Chondrocyte (in vitro differentiated cells): ENCODE measurements at places on chromosomes 5 and 9.

GRCh38 chr5:53095931-53096525, 13.5 kb downstream of the MOCS2 start:
- no peak for DNase-seq

- DNase-seq: no peak
Observed at GRCh38 chr5:148641735-148642134, 12.6 kb downstream of the HTR4 start.

DNA sequence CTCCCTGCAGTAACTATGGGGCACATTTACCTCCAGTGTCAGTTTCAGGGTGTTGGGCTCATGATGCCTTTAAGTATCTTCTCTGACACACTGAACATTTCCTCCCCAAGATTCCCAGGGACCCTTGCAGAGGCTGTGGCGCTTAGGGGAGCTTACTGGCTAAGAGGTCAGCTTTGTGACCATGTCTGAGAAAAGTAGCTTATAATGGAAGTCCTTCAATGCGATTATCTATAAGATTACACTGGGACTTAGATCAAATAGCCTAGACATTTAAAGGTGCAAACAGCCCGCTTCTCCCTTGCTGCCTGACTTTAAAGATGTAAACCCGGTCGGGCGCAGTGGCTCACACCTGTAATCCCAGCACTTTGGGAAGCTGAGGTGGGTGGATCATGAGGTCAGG, 25.4 kb downstream of the FABP6 start:
- DNase-seq: no peak

DNA sequence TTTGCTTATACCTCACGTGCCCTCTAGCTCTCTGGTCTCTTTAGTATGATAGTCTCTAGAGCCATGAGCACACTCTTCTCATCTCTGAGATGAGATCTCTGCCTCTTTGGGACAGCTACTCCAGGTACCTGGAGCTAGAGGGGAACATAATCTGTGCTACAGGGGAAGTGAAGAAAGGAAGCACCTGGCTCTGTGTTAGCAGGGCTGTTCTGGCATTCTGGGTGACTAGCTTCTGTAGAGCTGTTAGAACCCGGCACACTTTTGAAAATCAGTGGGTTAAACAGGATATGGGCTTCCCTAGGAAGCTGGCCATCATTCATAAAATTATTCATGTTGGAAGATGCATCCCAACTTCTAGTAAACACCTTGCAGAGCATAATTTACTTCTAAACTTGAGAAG, 224.8 kb downstream of the MCTP1 start:
- DNase-seq: no peak

DNA sequence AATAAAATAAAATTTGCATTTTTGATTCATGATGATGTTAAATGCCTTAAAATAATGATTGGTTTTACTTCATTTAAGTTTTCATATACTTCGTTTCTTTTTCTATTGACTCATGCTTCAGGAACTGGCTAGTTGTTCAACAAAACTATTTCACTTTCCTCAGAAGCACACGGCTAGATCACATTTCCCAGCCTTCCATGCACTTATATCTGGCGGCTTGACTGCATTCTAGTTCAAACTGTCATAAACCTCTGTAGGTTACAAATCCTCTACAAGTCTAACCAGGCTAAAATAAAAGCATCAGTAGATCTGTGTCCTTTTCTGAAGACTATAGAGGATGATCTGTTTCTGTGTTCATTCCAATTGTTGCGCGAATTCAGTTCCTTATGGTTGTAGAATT, 46.3 kb upstream of the CNTLN start:
- DNase-seq: no peak

DNA sequence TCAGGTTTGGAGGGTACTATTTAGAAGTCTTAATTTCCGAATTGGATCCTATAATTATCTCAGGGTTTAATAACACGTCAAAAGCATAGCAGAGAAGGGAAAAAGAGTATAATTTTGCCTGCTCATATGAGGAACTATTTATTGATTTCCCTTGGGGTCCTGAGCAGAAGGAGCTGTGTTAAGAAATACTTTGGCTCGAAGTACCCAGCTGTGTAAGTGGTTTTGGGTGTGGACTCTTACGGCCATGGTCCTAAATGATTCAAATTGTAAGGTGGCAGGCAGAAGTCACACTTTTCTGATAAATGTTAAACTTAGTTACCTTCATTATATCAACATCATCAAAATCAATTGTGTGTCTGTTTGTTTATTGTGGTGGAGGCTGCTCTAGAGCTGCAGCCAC, 190.4 kb downstream of the MTRR start:
- DNase-seq: no peak

- DNase-seq: no peak
Observed at GRCh38 chr5:135504376-135504775, 31.4 kb downstream of the NEUROG1 start.

DNA sequence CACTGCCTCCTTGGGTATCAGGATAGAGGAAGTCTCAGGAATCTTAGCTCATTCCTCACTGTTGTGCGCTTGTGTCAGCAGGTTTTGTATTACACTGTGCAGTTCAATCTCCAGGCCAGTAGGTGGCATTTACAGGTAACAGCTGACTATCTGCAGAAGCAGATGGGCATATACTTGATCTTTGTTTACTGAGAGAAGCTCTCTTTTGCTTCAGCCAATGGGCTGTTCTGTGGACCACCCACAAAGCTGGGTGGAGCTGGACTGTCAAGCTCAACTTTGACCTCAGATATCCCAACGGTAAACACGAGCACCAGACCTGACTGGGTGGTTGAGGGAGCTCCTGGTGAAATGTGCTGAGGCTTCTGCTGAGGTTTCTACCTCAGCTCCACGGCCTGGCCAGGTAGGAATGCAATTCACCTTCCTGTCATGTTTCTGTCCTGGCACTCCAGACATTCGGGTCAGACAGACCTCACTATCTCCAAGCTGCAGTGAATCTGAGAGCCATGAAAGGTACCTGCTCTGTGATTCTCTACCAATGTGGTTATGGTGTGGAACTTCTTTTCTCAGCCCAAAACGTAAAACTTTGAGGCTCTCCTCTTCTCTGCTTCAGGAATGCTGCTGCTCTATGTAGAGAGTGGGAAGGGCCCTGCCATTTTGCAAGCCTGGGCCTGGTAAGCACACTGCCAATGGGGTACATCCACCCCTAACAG, 167.9 kb upstream of the ACTBL2 start:
- DNase-seq: no peak

DNA sequence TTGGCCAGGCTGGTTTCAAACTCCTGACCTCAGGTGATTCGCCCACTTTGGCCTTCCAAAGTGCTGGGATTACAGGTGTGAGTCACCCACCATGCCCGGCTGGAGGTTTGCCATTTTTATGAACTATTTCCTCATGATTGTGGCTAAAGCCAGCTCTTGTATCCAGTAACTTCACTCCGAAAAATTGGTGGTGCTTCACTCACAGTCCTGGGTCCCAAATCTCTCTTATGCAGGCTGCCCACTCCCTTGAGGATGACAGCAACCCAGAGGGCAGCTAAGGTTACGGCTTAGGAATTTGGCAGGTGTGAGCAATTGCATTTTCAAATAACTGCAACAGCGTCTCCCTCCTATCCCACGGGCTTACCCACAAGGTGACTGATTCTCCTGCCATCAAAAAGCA, 23.4 kb upstream of the FUBP3 start:
- DNase-seq: no peak

DNA sequence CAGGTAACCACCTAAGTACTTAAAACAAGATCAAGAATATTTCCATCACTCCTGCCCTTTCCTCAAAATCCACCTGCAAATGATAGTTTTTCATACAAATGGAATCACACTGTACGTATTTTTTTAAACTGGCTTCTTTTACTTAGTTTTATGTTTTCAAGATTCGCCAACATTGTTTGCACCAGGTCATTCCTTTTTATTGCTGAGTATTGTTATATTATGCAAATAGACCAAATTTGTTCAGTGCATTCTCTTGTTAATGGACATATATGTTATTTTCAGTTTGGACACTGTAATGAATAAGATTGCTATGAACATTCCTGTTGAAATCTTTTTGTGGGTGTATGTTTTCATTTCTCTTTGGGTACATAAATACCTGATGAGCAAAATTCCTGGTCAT, 8.3 kb upstream of the ANKRD31 start:
- no peak for DNase-seq

GRCh38 chr5:19987612-19988361, at the start of gene CDH18:
Gene CDH18 (minus strand): TSS chr5:19988200. CDS start chr5:19838986, 149,214 bp downstream.
- DNase-seq: peak; percentile 65

GRCh38 chr9:120974181-120974580, 47.6 kb upstream of the TRAF1 start:
- DNase-seq: no peak

- no peak for DNase-seq
Observed at GRCh38 chr9:98378206-98378780, 122.8 kb upstream of the TBC1D2 start.

DNA sequence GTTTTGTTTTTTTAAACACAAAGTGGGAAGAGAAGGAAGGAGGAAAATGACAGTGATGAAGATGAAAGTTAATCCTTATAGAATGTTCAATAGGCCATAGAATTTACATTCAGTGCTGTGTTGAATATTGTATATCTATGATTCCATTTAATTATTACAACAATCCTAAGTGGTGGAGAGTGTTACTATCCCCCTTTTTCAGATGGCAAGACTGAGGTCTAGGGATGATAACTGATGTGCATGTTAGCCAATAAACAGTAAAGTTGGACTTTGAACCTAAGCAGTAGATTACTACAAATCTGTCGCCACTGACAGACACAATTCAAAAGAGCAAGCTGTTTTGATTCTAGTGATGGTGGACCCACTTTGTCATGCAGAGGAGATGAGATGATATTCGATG, 237.9 kb downstream of the ARHGAP26 start:
- no peak for DNase-seq

DNA sequence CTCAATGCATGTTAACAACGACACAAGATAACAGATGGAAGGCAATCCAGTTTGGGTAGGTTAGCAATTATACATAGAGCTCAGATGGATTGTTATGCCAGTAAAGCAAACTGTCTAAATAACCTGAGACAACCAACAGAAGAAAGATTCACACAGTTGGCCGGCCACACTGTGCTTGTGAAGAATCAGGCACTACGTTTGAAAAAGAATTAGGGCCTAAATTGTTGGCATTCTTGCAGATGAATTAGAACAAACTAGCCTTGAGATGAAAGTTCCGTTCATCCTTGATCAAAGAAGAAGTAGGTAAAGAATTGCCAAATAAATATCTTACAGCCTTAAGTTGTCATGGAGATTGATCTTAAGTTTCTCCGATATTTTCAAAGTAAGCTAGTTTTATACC, 210.6 kb downstream of the CDH18 start:
- DNase-seq: no peak

- DNase-seq: no peak
Observed at GRCh38 chr9:82993856-82994605, 68.9 kb downstream of the RASEF start.

DNA sequence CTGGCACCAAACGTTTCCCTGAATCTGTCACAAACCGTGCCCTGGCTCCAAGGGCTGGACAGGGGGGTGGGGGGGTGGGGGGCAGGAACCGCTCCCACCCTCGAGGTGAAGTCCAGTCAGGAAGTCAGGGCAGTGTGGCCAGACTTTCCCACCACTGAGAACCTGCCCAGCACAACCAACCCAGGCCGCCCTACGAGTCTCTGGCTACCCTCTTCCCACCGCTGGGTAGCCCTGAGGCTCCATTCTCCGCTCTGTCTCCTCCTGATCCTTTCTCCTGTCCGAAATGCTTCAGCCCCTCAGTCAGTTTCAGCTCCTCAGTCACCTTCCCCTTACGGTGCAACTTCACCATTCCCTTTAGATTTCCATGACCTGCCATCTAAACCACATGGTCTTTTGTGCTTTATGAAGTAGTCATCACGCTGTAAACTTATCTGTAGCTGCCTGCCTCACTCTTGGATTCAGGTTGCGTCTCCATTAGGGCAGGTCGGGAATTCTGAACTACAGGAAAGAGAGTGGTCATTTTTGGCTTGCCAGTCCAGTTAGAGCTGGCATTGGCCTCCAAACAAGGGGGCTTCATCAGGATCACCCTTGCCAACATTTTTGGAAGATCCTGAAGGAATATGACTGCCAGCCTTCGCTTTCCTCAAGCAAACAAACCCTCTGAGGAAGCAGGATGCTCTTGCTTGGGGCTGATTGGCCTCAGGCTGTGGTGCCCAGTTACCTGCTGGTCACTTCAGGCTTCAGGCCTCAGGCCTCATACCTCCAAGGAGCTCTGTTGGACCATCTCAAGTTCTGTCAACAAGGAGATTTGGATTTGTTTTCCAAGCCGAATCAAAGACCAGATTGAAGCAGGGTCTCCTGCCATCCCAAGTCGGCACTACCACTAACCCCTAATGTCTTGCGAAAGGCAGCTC, 794 bp upstream of the DCAF12 start:
- no peak for DNase-seq

DNA sequence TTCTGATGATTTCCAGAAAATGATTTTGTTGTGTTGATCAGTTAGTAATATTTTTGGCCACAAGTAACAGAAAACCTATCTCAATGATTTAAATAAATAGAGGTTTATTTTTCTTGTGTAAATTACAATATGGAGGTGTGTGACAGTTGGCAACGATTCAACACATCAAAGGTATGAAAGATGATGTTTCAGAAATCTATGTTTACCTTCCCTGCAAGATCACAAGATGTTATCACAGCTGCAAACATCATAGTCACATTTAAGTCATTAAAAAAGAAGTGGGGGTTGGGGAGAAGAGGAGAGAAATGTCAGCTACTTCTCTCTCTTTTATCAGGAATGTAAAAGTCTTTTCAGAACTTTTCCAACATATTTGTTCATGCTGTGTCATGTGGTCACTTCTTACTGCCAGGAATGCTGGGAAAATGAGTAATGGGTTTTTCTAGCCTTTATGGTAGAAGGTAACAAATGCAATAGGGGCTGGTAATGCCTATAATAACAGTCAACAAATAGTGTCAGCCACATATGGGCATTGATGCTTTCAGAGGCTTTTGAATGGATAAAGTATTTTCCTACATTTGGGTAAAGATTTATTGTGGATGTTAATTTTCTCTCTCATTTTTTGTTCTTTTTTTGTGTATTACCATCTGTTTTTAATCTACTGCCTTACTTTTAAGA, 742.7 kb downstream of the TLE1 start:
- DNase-seq: no peak

DNA sequence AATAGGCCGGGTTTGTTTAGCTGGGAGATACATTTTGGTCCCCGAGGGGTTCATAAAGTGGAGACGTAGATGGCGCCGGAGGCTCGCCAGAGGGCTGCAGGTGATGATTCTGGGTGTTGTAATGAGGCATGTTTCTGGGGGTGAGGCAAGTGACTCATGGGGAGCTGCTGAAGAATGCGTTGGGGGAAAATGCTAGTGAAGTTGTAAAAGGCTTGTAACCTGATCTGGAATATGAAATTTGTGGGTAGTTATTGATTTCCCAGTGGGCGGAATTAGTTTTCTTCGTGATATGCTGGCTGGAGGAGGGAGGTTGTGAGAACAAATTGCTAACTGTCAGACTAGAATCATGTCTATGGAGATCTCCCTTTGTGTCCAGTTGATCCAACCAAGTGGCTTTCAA, 158.3 kb downstream of the DOCK2 start:
- no peak for DNase-seq

GRCh38 chr9:36101916-36102741, 34.4 kb upstream of the GLIPR2 start:
- DNase-seq: no peak
